Diencephalon (tissue), 1 donor: ENCODE measurements at places on chromosomes 2 and 18. TPM values are rescaled to one million over a fixed set of nuclear protein-coding genes. Genes with fewer than 3 reads are reported as not detected.

Gene PDE1A
- total RNA-seq = 34.4 TPM

Gene SP9
- total RNA-seq = 14.5 TPM

Gene RESP18
- total RNA-seq = 1.8 TPM

Gene CD226
- 1.8 TPM for total RNA-seq

Gene COLEC11
- 1.2 TPM for total RNA-seq

Gene ARHGAP25
- total RNA-seq = 2.3 TPM

Gene CFC1
- total RNA-seq = 9.2 TPM

Gene PARD3B
- 16.8 TPM for total RNA-seq

Gene CXCR4
- 46.8 TPM for total RNA-seq
